ENCODE measurements at places on chromosomes 5 and 9.

DNA sequence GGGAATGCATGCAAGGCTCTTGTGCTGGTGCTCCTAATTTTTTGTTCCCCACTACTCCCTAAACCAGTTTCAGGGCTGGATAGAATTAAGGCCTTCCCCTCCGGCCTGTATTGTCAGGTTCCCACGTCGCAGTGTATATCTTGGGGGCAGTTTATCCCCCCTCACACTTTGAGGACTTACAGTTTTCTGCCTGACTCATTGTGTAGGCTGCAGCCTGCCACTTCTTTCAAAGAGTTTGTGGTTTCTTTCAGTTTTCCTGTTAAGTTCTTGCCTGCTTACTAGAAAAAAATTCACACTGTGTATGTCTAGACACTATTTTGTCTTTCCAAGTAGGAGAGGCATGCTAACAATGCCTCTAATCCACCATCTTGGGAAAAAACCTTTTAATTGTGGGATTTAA, 28.4 kb upstream of the BTNL3 start:
- DNase-seq: no peak

DNA sequence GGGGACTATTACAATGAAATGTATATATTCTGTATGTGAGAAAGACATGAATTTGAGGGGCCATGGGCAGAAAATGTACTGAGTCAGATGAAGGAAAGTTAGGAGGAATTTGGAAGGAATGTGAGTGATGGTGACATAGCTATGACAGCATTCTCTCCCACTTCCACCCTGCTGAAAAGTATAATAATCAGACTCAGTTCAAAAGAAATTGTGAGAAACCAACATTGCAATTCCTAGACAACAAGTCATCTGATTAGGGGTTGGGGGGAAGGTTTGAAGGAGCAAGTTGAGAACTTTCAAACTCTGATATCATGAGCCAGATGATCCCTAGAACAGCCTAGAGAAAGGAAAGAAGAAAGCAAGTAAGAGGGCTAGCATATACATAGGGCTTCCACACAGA, 370.6 kb downstream of the DMRTA1 start:
- DNase-seq: no peak

GRCh38 chr5:75046366-75047142, 5.8 kb downstream of the GCNT4 start:
- no peak for DNase-seq

- no peak for DNase-seq
Measured at GRCh38 chr5:17223367-17224185, 6.1 kb downstream of the BASP1 start.

DNA sequence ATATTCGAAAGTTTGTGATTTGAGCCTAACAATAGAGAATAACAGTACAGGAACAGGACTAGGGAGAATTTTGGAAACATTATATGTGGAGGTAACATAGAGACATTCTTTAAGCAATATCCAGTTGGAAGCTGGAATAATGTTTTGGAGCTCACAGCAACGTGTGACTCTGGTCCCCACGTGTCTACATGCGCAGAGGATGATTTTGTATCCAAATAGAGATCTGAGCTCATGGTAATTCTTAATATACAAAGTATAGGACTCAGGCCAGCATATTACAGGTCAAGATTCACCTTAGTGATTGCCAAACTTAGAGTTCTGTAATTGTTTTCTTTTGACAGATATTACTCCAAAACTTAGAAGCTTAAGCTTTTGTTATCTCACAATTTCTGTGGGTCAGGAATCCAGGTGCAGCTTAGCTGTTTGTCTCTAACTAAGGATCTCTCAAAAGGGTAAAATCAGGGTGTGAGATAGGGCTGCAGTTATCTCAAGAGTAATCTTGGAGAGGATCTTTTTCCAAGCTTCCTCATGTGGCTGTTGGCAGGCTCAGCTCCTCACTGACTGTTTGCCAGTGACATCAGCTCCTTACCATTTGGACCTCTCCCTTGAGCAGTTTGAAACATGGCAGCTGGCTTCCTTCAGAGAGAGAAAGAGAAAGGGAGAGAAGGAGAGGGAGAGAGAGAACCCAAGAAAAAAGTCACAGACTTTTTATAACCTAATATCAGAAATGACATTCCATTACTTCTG, 272.0 kb upstream of the ZNF462 start:
- no peak for DNase-seq

- DNase-seq: no peak
Measured at GRCh38 chr5:113179156-113179555, 202.6 kb downstream of the DCP2 start.

DNA sequence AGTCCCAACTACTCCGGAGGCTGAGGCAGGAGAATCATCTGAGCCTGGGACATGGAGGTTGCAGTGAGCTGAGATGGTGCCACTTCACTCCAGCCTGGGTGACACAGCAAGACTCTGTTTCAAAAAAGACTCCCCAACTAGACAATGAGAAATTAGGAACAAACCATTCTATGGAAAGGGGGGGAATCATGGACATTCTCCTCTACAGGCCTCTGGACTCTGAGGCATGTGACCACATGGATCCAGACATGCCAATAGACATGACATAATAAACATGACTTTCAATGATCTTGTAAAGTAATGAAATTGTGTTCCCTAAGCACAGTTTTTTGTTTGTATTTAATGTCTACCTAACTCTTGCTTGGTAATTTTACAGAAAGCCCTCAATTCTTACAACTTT, 8.8 kb downstream of the HOMER1 start:
- DNase-seq: no peak

DNA sequence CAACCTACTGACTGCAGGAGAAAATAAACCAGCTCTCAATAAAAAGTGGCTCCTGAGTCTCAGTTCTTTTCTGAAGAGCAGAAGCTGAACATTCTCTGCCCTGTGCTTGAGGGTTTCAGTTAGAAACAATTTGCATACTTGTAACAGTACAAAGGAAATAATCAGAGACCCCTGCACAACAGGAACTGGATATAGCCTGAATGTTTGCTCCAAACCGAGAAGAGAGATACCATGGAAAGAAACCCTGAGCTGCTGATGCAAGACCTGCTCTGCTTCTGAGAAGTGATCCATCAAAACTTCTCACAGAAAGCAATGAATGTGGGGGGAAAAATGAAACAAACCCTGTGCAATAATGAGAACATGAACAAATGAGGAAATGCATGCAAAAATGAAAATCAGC, 592.9 kb downstream of the SEMA5A start:
- DNase-seq: no peak

- DNase-seq: no peak
Measured at GRCh38 chr5:74257645-74258313, 382.7 kb downstream of the ENC1 start.

DNA sequence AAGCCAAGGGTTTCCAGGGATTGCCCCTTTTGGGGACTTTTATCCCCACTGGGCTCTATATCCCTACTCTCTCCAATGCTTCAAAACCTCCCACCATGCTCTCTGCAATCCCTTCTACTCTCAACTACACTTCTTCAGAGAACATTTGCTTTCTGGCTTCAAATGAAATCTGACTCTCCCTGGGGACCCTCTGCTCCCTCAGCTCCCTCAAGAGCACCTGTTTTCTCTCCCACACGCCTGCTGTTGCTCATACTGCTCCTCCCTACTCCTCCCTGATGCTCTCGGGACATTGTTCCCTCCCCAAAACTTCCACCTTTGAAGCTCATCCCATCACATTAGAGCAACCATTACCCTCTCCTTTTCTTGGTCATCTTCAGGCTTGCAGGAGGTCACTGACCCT, 344.9 kb downstream of the CDK5RAP2 start:
- DNase-seq: no peak

DNA sequence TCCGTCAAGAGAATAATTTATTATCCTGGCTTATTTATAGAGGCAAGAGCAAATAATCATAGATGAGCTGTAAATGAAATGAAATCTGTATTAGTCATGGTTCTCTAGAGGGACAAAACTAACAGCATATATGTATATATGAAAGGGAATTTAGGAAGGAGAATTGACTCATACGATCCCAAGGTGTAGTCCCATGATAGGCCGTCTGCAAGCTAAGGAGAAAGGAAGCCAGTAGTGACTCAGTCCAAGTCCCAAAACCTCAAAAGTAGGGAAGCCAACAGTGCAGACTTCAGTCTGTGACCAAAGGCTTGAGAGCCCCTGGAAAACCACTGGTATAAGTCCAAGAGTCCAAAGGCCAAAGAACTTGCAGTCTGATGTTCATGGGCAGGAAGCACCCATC, 515.9 kb upstream of the CYLC2 start:
- DNase-seq: no peak

GRCh38 chr9:31146485-31147166, 1237.8 kb upstream of the ACO1 start:
- DNase-seq: no peak

GRCh38 chr5:110625376-110625999, 101.0 kb downstream of the TMEM232 start:
- DNase-seq: no peak

- DNase-seq: peak; percentile 47
Measured at GRCh38 chr5:1111727-1112289, at the start of gene SLC12A7. Gene SLC12A7, minus strand, starts transcription at chr5:1112063. Its CDS starts 72 bp downstream, at chr5:1111991.

DNA sequence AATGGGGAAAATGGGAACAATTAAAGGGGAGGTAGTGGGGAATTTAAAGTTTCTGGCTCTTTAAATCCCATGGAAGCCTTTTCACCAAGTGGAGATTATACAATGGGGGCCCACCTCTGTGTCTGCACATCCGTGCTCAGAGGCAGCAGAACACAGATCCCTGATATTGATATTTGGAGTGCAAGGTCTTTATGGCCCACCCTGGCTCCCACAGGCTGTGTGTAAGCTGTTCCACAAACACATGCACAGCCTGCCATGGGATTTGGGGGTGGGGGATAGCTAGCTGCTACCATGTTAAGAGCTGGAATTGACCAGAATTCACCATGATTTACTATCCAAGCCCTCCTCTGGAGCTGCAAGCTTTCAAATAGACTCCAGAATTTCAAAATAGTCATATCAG, 55.9 kb downstream of the RASGEF1C start:
- no peak for DNase-seq

GRCh38 chr9:125407974-125408900, 146.6 kb downstream of the GAPVD1 start:
- DNase-seq: peak; percentile 57

GRCh38 chr5:111514087-111514486, 1.8 kb upstream of the STARD4 start:
- no peak for DNase-seq
